HAP-1 (cell line): ENCODE measurements at places on chromosomes 12 and 14.

- DNase-seq: no peak
These were observed 47.3 kb upstream of the SRP54 start for GRCh38 chr14:34935488-34935887.

- DNase-seq: no peak
These were observed 122.7 kb upstream of the FAR2 start for GRCh38 chr12:29026419-29026818.

GRCh38 chr12:96221391-96221790, 27.2 kb downstream of the ELK3 start:
- DNase-seq: no peak

GRCh38 chr12:93137656-93138612, 208.8 kb upstream of the EEA1 start:
- DNase-seq: no peak

- peak; percentile 78 for DNase-seq
These were observed 13.7 kb upstream of the TMEM106C start for GRCh38 chr12:47949441-47950341.

DNA sequence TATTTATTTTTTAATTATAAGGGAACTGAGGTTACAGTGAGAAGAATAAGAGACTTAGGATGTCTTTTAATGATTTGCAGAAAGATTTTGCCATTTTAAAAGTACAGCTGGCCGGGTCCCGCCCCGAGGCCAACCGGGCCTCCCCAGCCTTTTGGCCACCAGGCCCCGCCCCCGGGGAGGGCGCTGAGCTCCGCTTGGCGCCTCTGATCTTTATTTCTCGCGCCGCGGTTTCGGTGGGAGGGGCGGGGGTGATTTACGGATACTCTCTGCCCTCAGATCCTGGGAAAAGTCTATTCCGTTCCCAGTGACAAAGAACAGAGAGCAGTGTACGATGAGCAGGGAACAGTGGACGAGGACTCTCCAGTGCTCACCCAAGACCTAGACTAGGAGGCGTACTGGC, 17.7 kb downstream of the ZFYVE26 start:
- DNase-seq: no peak
